ENCODE measurements at places on chromosomes 5 and 9. TPM values are rescaled to one million over a fixed set of nuclear protein-coding genes. Genes with fewer than 3 reads are reported as not detected.

TICAM2 gene
- total RNA-seq = 1.8 TPM

EIF4E1B gene
- not detected for total RNA-seq

SNAPC4 gene
- 8.8 TPM for total RNA-seq

ATP10B gene
- not detected for total RNA-seq

ANAPC2 gene
- 53.3 TPM for total RNA-seq

SLC6A19 gene
- not detected for total RNA-seq

CCDC171 gene
- 2.5 TPM for total RNA-seq

IL5 gene
- 2.6 TPM for total RNA-seq

PRELID1 gene
- total RNA-seq = 156 TPM

CBY3 gene
- not detected for total RNA-seq

DMRT3 gene
- not detected for total RNA-seq

INSYN2B gene
- total RNA-seq = not detected

DNA sequence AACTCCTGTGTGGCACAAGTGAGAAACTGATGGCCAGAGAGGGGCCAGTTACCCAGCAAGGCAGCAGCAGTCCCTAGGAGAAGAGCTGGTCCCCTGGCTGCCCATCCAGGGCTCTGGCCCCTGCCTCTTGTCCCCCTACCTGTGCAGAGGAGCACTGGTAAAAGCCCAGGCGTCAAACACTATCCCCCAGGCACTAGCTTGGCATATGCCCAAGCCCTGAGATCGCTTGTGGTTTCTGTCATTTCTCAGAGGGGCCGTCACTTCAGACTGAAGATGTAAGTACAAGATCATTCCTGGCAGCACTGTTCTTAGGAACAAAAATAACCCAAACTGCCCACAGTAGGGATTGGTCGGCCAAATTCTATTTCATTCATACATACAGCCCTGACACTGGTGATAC is 53.9 kb downstream of the COL15A1 start:
- no peaks in the 10 kb centered on the region for H3K36me3 ChIP-seq
- DNase-seq = no peak
- H3K27ac ChIP-seq = no peak overlapping the region
- H3K4me1 ChIP-seq = peaks cover 27% of the 10 kb centered on the region

- H3K27me3 ChIP-seq = peaks cover 29% of the 10 kb centered on the region
- H3K27ac ChIP-seq = no peak overlapping the region
- no peak for DNase-seq
Measured at GRCh38 chr9:129247285-129248153, 69.5 kb upstream of the IER5L start.

- H3K27ac ChIP-seq = no peak overlapping the region
- H3K36me3 ChIP-seq = no peaks in the 10 kb centered on the region
- no peaks in the 10 kb centered on the region for H3K27me3 ChIP-seq
Measured at GRCh38 chr5:77892061-77893010, 116.2 kb upstream of the TBCA start.

DNA sequence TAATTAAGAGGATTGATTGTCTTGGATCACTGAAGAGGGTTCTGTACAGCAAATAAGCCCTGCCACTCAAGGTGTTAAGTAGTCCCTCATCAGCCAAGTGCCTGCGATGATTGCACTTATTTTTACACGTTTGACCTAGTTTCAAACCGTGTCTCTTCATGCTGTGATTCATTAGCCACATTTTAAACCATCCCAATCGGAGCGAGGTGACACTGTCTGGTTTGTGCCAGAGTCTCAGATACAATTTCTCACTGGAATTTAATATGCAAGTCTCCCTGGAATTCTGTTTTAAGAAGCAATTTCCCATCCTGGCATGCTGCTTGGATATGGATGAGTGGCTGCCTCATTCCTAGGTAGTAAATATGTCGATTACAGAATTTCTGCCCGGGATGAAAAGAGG is 1.6 kb downstream of the INSYN2B start:
- no peak overlapping the region for H3K4me3 ChIP-seq
- H3K27ac ChIP-seq = no peak overlapping the region
- no peak for DNase-seq
- peaks cover 1% of the 10 kb centered on the region for H3K4me1 ChIP-seq

GRCh38 chr9:16033921-16034691 is 481.3 kb downstream of the CCDC171 start:
- no peaks in the 10 kb centered on the region for H3K36me3 ChIP-seq
- H3K27ac ChIP-seq = no peak overlapping the region
- H3K4me3 ChIP-seq = no peak overlapping the region
- DNase-seq = no peak
- peaks cover 2% of the 10 kb centered on the region for H3K4me1 ChIP-seq
- H3K27me3 ChIP-seq = no peaks in the 10 kb centered on the region

- DNase-seq = no peak
- no peak overlapping the region for H3K27ac ChIP-seq
- H3K4me1 ChIP-seq = peaks cover 5% of the 10 kb centered on the region
Measured at GRCh38 chr5:139675213-139675612, 27.1 kb downstream of the CXXC5 start.

- DNase-seq = no peak
- H3K27me3 ChIP-seq = peaks cover 3% of the 10 kb centered on the region
- H3K27ac ChIP-seq = no peak overlapping the region
- no peak overlapping the region for H3K4me3 ChIP-seq
- no peaks in the 10 kb centered on the region for H3K4me1 ChIP-seq
- no peaks in the 10 kb centered on the region for H3K36me3 ChIP-seq
Measured at GRCh38 chr5:108548684-108549596, 167.0 kb upstream of the FBXL17 start.

DNA sequence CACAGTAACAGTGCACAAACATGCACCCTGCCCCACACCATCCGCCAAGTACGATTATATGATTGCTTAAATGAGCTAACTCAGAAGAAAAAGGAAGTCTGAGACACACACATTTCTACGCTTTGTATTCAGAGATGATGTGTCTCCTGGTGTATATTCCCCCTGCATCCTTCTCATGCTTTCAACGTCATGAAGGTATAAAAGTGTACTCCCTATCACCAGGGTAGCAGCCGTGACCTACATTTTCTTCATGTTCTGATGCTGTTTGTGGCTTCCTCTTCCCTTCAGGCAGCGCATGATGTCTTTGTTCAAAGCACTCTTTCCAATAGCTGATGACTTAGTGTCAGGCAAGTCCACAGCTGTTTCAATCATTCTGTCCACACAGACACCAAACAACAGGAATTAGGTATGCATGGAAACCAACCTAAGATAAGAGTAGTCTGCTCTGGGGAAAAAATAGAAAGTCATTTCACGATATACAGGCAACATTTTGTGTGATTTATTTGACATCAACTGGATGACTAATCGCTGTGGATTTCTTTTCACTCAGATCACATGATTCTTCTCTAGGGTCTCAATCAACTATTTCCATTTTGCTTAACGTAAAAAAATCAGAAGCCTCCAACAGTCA is 269.4 kb upstream of the PTGER4 start:
- H3K4me3 ChIP-seq = peak overlapping the region; percentile 63
- peaks cover 55% of the 10 kb centered on the region for H3K4me1 ChIP-seq
- H3K27me3 ChIP-seq = no peaks in the 10 kb centered on the region
- H3K27ac ChIP-seq = peak overlapping the region; percentile 90
- DNase-seq = peak; percentile 76

- H3K36me3 ChIP-seq = peaks cover 18% of the 10 kb centered on the region
- peaks cover 7% of the 10 kb centered on the region for H3K27me3 ChIP-seq
- H3K4me1 ChIP-seq = peaks cover 32% of the 10 kb centered on the region
- DNase-seq = no peak
- peak overlapping the region; percentile 90 for H3K4me3 ChIP-seq
Measured at GRCh38 chr5:60699288-60699608, 718 bp downstream of the DEPDC1B start.

DNA sequence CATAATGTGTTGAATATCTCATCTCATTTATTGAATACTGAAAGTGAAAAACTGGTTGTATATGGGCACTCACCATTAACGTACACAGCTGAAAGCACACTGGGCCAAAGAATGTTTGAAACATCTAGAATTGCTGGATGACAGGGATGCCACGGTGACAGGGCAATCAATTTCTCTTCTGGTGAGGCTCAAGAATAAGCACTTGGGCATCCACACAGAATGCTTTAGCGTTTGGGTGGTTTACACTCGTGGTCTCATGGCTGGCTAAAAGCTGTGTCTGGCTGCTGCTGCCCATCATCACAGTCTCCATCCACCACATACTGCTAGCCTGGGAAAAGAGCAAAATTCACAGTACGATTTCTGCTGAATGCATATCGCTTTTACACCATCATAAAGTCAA is 30.7 kb upstream of the IL31RA start:
- no peak for DNase-seq
- H3K4me3 ChIP-seq = no peak overlapping the region
- peaks cover 11% of the 10 kb centered on the region for H3K4me1 ChIP-seq
- H3K36me3 ChIP-seq = peaks cover 3% of the 10 kb centered on the region
- no peak overlapping the region for H3K27ac ChIP-seq
- peaks cover 56% of the 10 kb centered on the region for H3K27me3 ChIP-seq

- H3K27me3 ChIP-seq = peaks cover 3% of the 10 kb centered on the region
- no peaks in the 10 kb centered on the region for H3K4me1 ChIP-seq
- no peak for DNase-seq
- no peak overlapping the region for H3K4me3 ChIP-seq
Measured at GRCh38 chr5:6176102-6176693, 202.1 kb downstream of the MED10 start.

GRCh38 chr5:113230711-113231652 is 203.8 kb downstream of the TSSK1B start:
- DNase-seq = no peak
- H3K4me1 ChIP-seq = no peaks in the 10 kb centered on the region
- no peaks in the 10 kb centered on the region for H3K36me3 ChIP-seq

- H3K4me1 ChIP-seq = no peaks in the 10 kb centered on the region
- no peak overlapping the region for H3K27ac ChIP-seq
- no peaks in the 10 kb centered on the region for H3K27me3 ChIP-seq
- H3K36me3 ChIP-seq = no peaks in the 10 kb centered on the region
- no peak overlapping the region for H3K4me3 ChIP-seq
Measured at GRCh38 chr9:15999422-16000339, 446.8 kb downstream of the CCDC171 start.

DNA sequence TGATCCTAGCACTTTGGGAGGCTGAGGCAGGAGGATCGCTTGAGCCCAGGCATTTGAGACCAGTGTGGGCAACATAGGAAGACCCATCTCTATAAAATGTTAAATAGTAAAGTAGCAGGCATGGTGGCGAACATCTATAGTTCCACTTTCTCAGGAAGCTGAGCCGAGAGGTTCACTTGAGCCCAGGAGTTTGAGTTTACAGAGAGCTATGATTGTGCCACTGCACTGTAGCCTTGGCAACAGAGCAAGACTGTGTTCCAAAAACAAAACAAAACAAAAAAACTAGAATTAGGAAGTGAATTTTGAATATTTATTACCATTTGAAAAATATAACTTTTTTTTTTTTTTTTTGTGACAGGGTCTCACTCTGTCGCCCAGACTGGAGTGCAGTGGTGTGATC is 26.8 kb upstream of the PAX5 start:
- no peaks in the 10 kb centered on the region for H3K36me3 ChIP-seq
- H3K4me1 ChIP-seq = no peaks in the 10 kb centered on the region
- peaks cover 36% of the 10 kb centered on the region for H3K27me3 ChIP-seq
- no peak overlapping the region for H3K27ac ChIP-seq

DNA sequence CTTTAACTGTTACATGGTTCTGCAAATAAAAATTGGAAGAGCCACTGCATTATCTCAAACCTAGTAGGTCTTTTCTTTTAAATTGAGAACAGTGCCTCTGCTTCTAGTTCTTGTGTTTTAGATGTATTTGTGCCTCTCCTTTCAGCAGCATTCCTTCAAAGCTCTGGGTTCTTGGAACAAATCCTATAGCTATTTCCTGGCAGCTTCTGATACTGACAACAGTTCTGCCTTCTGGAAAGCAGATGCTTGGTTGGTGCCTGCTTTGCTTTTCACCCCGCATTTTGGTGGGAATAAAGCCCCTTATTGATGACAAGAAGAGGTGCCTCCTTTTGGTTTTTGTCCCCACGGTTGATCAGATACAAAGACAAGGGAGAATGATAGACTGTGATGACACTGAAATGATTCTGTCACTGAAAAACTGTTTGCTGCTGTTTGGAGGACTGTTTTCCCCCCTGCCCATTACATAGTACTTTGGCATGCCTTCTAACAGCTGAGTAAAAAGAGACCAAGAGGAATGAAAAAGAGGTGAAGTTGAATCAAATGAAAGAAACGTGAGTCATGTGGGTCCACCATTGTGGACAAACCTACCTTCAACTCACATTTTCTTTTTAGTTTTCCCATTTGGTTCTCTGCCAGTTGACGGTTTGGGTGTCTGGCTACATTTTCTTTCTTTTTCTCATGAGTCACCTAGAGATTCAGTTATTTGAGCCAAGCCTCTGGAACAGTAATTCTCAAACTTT is 5.6 kb downstream of the PTCD2 start:
- no peak for DNase-seq
- H3K27ac ChIP-seq = no peak overlapping the region
- H3K4me1 ChIP-seq = peaks cover 21% of the 10 kb centered on the region
- peaks cover 47% of the 10 kb centered on the region for H3K36me3 ChIP-seq
- no peaks in the 10 kb centered on the region for H3K27me3 ChIP-seq

GRCh38 chr5:57695706-57696388 is 213.2 kb upstream of the ACTBL2 start:
- DNase-seq = no peak
- H3K4me1 ChIP-seq = no peaks in the 10 kb centered on the region
- no peaks in the 10 kb centered on the region for H3K36me3 ChIP-seq
- H3K27ac ChIP-seq = no peak overlapping the region
- no peaks in the 10 kb centered on the region for H3K27me3 ChIP-seq
- no peak overlapping the region for H3K4me3 ChIP-seq

- no peak overlapping the region for H3K27ac ChIP-seq
- no peak overlapping the region for H3K4me3 ChIP-seq
- no peaks in the 10 kb centered on the region for H3K4me1 ChIP-seq
- H3K27me3 ChIP-seq = no peaks in the 10 kb centered on the region
Measured at GRCh38 chr9:83362341-83362995, 175.7 kb downstream of the FRMD3 start.

DNA sequence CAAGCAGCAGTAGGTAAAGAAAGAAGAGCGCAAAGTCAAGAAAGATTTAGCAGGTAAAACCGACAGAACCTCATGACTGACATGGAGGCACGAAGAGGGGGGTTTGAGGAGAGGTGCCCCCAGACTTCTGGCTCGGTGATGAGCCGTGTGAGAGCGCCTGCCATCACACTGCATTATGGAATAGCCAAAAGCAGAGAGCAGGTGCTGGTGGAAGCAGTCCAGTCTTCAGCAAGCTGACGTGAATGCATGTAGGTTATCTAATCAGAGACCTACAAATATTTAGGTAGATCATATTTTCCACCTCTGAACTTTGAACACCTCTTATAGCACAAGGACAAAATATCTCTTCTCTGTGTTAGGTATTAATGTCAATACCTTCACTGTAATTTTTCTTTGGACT is 68.4 kb downstream of the RNF130 start:
- peaks cover 24% of the 10 kb centered on the region for H3K4me1 ChIP-seq
- no peak overlapping the region for H3K4me3 ChIP-seq
- DNase-seq = no peak
- H3K27me3 ChIP-seq = no peaks in the 10 kb centered on the region
- no peak overlapping the region for H3K27ac ChIP-seq
- H3K36me3 ChIP-seq = no peaks in the 10 kb centered on the region

DNA sequence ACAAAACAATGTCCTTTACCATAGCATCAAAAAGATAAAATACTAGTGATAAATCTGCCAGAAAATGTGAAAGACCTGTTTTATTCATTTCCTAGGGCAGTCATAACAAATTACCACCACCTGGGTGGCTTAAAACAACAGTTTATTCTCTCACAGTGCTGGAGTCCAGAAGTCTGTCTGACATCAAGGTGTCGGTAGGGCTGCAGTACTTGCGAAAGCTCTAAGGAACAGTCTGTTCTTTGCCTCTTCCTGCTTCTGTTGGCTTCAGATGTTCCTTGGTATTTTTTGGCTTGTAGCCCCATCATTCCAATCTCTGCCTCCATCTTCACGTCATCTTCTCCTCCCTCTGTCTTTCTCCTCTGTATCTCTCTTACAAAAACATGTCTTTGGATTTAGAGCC is 51.0 kb downstream of the PTPDC1 start:
- no peaks in the 10 kb centered on the region for H3K4me1 ChIP-seq
- H3K27ac ChIP-seq = no peak overlapping the region
- no peaks in the 10 kb centered on the region for H3K36me3 ChIP-seq
- H3K4me3 ChIP-seq = no peak overlapping the region
- DNase-seq = no peak

Measured in activated CD4-positive, alpha-beta memory T cell treated with anti-CD3 and anti-CD28 coated beads, Interleukin-2, amount 10 ng/mL, durations not matched to agents 7 days and 5 days (primary cell).